ENCODE measurements at places on chromosomes 12 and 14.

DNA sequence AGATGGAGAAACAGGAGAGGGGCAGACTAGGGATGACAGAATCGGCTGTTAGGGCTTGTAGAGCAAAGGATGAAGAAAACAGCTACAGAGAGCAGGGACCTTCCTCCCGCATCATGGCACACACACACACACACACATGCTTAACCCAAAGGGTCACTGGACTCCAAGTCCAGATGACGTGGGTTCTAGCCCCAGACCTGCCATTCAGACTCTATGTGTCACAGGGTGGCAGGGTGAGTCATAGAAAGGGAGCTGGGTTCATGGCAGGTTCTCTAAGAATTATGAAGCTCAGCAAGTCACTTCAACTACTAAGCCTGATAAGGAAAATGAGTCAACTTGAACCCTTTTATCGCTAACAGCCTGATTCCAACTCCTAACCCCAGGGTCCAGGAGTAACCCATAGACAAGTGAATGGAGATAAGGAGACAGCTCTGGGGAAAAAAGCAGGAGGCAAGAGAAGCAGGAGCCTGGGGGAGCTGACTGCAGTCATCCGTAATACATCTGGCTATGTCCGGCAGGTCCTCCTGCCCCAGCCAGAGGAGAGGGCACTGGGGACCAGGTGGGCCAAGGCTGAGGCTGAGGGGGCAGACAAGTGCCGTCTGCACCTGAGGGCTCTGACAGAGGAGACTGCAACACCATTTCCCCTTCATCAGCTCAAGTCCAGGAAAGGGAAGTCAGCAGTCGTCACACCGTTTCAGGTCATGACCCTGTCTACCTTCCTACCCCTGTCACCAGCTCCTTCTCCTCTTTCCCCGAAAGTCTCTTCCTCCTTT, 3.6 kb upstream of the TNFRSF1A start:
- DNase-seq = peak; percentile 69

DNA sequence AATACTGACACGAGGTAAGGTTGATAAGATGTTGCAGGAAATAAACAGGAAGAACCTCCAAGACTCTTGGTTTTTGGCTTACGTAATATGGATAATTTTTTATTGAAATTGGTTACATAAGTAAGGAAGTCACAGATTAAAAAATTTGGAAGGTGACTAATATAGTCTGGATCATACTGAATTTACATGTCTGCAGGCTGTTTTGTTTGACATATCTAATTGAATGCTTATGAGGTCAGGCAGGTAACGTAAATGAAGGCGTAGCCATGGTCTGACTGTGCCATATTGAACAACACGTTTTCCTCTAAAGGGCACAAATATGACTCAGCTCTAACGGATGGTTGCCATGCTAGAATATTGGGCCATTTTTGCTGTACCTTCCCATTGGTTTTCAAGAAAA, 648.1 kb upstream of the NOVA1 start:
- no peak for DNase-seq

DNA sequence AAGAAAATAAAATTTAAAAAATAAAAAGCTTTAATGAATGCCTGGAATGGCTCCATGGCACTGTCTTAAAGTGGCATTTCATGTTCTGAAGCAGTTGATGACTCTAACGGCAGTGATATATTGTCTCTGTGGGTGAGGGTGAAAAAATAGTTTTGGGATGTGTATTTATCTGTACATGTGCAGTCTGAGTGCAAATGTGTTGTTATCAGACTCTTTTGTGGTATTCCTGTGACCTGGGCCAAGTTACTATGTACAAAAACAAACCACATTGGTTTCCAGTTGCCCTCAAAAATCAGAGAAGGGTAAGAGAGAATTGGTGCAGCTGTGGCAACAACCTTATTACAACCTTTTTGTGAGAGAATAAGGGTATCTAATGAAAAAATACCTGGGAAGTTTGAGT, 81.7 kb upstream of the CCDC91 start:
- no peak for DNase-seq

GRCh38 chr12:94498073-94498472, 38.4 kb upstream of the CEP83 start:
- DNase-seq = no peak

- no peak for DNase-seq
Measured at GRCh38 chr14:51818748-51819380, 41.5 kb upstream of the GNG2 start.

DNA sequence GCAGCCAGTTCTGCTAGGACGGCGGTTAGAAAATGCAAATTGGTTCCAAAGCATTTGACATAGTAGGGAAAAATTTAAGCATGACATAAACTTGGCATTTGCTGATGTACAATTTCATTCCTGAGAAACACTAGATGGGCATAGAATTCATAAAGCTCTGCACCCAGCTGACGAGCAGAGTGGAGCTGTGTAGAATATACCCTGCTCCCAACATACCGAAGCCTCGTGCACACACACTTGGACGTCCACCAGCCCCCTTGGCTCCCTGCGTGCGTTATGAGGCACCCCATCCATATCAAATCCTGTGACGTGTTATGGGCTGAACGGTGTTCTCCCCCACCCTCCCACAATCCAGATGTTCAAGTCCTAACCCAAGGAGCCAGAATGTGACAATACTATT, 65.4 kb downstream of the CLMN start:
- no peak for DNase-seq

DNA sequence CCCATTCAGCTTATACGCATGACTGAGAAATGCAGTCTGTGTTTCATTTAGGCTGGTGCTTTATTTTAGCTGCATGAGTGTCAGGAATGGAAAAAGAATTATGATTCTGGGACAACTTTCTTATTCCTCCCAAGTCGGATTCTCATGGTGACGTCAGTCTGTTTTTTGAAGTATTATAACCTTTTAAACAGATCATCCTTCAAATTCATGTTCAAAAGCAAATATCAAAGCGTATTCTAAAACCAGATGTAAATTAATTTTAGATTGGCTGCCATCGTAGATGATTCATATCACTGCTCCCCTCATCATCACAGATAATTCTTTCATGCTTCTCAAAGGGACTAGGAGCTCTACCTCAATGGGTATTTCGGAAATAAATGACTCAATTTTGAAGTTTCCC, 15.0 kb downstream of the FNTB start:
- DNase-seq = no peak

- no peak for DNase-seq
Measured at GRCh38 chr14:95520346-95520745, 3.9 kb upstream of the SYNE3 start.

DNA sequence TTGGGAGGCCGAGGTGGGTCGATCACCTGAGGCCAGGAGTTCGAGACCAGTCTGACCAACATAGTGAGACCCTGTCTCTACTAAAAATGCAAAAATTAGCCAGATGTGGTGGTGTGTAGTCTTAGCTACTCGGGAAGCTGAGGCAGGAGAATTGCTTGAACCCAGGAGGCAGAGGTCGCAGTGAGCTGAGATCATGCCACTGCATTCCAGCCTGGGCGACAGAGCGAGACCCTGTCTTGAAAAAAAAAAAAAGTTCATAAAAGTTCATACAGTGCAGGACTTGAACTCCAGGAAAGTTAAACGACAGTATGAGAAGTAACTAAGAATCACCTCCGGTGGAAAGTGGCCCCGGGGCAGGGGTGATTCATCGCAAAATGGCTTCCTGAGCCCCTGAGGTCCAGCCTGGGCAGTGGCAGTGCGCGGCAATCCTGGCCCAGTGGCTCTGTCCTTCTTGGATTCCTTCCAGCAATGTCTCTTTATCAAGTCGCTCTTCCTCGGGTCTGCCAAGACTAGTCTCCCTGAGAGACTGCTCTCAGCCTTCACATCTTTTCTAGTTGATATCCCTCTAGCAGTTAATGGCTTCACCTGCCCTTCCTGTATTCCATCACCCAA, 16.7 kb upstream of the MAP1LC3B2 start:
- DNase-seq = no peak

- DNase-seq = no peak
Measured at GRCh38 chr14:55256586-55256985, 14.6 kb upstream of the FBXO34 start.

- DNase-seq = no peak
Measured at GRCh38 chr14:86858591-86858990, 1134.4 kb downstream of the GALC start.

- DNase-seq = no peak
Measured at GRCh38 chr14:25055992-25056687, 6.2 kb upstream of the STXBP6 start.

DNA sequence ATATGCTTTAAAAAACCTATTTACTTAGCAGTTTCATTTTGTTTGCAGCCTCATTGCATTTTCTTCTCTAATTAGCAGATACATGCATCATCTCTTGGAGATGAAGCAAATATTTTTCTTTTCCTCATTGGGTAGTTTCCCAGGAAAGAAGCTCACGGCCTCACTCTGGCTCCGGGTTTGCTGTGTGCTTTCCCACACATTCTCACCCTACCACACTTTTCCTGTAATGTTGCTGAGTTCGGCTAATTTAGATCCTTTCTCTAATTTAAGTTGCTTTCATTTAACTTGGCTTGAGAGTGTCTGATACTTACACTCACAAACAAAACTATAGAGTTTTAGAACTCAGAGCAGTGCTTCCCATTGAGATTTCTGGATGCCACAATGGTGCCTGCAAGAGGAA, 928.2 kb downstream of the NRXN3 start:
- DNase-seq = no peak

DNA sequence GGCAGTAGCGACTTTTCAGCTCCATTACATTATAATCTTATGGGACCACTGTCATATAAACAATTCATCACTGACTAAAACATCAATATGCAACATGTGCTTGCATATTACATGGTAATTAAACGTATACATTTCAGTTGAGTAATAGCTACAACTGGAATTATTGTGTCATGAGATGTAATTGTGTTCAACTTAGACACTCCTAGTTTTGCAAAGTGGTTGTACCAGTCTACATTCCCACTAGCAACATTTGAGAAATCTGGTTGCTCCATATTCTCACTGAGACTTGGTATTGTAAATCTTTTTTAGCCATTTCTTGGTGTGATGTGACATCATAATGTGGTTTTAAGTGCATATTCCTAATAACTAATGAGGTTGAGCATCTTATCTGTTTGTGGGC, 90.0 kb downstream of the CAPZA3 start:
- no peak for DNase-seq

- no peak for DNase-seq
Measured at GRCh38 chr14:85040046-85040685, 489.8 kb upstream of the FLRT2 start.

DNA sequence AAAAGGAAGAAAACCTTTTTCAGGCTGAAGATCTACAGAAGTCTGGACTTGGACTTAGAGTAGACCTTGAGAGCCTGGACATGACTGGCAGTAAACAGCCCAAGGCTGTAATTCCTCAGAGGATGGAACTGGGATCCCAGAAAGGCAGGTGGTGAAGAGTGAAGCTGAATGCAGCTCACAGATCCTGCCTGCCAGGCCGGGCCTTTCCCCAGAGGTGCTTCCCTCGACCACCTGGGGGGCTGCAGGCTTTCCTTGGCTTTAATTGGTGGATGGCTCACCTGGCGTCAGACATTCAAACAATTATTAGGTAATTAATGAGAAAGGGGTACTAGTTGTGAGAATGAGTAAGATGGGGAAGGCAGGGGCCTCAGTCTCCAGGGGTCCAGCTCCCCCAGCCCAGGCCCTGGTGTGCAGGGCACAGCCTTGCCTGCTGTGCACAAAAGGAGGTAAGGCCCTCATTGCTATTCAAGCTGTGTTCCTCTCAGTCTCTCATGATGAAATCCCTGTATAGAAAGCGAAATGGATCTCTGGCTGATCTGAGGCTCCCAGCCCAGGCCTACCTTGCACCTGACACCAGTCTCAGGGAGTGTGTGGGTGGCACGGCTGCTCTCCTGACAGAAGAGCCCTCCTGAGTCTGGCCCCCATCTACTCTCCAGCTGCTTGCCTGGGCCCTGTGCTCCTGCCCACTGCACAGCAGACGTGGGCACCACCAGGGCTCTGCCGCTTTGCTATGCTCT, 63.0 kb upstream of the TCL1A start:
- no peak for DNase-seq

GRCh38 chr12:4579305-4580102, 17.5 kb downstream of the DYRK4 start:
- peak; percentile 9 for DNase-seq

- DNase-seq = no peak
Measured at GRCh38 chr14:95052016-95052585, 105.2 kb downstream of the DICER1 start.

- DNase-seq = no peak
Measured at GRCh38 chr12:93812626-93813025, 135.5 kb downstream of the CRADD start.

DNA sequence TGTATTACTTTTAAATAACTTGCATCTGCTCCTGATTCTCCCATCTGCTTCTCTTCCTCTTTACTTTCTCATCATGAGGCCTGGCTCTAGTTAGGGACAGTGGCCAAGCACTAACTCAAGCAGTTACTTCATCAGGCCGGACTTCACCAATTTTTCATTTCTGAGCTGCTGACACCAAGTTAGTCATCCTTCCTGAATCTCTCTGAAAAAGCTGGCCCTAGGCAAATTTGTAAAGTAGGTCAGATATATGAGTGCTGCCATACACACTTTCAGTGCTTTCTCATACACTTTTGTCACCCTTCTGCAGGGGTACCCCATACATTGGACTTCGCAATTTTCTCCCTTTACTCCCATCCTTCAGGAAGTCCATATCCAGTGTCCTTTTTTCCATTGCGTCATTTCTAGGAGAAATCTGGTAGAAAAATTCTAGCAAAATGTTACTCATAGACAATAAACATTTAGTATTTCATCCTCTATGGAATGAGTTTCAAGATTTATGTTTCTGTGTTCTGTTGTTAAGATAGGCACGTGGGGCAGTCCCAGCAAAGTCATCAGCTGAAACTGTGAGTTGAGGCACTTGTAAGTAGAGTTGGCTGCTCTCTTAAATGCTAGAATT, 276.8 kb upstream of the TMPO start:
- no peak for DNase-seq

DNA sequence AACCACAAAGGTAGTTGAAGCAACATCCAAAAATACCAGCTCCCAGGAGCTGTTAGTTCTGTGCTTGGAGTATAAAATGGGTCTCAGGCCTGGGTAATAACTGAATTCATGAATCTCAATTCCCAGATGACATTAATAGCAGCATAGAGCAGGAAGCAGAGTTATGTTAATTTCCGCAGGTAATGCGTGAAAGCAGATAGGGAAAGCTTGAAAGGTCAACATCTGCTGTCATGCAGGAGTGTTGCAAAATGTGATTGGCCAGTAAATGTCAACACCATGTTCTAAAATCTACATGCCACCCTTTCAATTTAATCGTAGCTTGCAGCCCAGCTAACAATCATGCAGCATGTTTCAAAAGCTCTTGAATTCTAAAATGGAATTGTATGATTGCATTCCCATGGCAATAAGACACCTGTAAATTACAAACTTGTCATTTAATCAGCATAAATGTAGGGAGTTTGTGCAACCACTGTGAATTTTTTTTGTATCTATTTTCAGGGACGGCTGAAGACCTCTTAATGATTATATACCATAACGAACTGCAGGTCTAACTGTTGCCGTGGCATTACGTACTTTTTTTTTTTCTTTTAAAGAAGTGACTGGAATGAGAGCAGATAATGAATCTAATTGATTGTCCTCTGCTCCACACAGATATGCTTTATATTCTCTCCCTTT, 635.8 kb upstream of the FOXG1 start:
- no peak for DNase-seq

All from body of pancreas (tissue), 4 donors.